ENCODE measurements at places on chromosomes 5 and 9.

DNA sequence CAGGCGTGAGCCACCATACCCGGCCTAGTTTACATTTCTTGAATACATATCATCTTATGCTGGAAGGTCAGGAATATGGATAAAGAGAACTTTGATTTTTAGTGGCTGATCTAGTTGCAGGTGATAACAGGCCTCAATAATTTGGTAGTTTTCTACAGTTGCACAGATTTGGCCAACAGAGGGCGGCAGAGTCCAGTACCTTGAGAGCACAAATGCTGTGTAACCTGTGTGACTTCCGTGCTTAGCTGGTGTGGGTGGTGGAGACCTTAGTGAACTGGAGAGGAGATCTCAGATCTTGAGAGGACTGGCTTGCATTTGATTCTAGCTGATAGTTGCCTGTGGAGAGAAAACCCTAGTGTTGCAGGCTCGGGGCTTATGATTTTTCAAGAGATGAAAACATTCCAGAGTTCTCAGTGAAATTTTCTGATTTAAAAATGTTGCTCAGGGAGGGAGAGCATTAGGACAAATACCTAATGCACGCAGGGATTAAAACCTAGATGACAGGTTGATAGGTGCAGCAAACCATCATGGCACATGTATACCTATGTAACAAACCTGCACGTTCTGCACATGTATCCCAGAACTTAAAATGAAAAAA, 17.4 kb upstream of the GPR151 start:
- DNase-seq, result peak; percentile 47

- no peak for DNase-seq
These were observed 22.7 kb downstream of the OR2S2 start for GRCh38 chr9:35935261-35935660.

GRCh38 chr5:154112255-154112654, 73.5 kb downstream of the MFAP3 start:
- no peak for DNase-seq

DNA sequence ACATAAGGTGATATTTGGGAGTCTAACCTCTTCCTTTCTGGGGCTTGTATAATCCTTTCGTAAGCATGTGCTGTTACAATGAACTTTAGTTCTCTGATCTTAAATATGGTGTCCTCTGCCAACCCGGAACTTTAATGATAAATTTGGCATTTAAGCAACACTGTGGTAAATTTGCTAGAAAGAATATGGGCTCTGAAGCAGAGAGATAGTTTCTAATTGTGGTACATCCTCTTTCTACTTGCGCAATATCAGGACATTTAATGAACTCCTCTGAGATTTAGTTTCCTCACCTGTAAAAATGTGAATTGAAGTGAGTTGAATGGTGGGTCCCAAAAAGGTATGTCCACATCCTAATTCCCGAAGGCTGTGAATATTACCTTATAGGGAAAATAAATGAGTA, 364.7 kb downstream of the CAAP1 start:
- no peak for DNase-seq

DNA sequence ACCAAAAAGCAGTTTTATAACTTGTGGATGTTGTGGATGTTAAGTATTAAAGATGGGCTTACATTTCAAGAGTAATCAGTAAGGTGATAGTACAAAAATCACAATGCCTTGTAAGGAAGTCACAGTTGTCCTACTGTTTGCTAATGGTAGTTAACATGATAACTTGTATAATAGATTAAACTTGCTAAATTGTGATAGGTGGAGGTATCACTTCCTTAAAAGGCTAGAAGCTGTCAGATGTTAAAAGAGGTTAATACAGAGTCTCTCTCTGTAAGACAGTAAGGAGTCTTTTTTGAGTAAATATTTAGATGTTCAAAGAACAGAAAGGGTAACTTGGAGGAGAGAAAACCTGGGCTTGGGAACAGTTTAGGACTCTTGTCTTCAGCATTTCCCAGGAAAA, 14.2 kb upstream of the MACIR start:
- DNase-seq, result no peak

All from stimulated activated CD8-positive, alpha-beta memory T cell treated with anti-CD3 and anti-CD28 coated beads, Interleukin-4, amount 100 ng/mL, for 1 hour (primary cell).